SK-N-DZ (cell line): ENCODE measurements at places on chromosomes 2 and 18.

GRCh38 chr18:49861659-49862058 lies 48.3 kb upstream of the ACAA2 start:
- no peak for DNase-seq

- DNase-seq, result no peak
These were observed 1385.4 kb upstream of the PIK3C3 start for GRCh38 chr18:40569605-40570004.

GRCh38 chr18:22482948-22483347 lies 65.2 kb upstream of the CTAGE1 start:
- DNase-seq, result no peak

GRCh38 chr2:161905389-161906046 lies 168.5 kb downstream of the DPP4 start:
- no peak for DNase-seq

- no peak for DNase-seq
These were observed 229.4 kb upstream of the MMADHC start for GRCh38 chr2:149816756-149817551.
